ENCODE measurements at places on chromosomes 11 and 22.
A peak's percentile ranks its signal among the peaks of the same experiment; 100 is the strongest.

- peak; percentile 55 for DNase-seq
Measured at GRCh38 chr11:61890529-61891330, 615 bp downstream of the FADS3 start.

GRCh38 chr22:28064920-28065319 is 145.9 kb upstream of the PITPNB start:
- no peak for DNase-seq

DNA sequence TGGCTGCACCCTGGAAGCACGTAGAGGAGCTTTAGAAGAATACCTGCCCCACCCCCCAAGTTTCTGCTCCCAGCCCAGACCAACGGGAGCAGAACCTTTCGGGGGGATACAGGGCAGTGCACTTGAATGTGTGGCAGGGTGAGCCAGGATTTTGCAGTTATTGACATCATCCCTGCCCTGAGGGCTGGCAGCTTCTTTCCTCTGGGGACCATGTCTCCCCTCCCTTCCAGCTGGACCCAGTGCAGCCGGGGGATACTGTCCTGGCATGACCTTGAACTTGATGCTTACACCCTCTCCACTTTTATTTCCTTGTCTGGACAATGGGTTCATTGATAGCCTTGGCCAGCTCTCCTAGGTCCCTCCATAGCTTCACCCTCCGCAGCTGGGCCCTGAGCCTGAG is 4.1 kb upstream of the CABP7 start:
- DNase-seq = no peak

DNA sequence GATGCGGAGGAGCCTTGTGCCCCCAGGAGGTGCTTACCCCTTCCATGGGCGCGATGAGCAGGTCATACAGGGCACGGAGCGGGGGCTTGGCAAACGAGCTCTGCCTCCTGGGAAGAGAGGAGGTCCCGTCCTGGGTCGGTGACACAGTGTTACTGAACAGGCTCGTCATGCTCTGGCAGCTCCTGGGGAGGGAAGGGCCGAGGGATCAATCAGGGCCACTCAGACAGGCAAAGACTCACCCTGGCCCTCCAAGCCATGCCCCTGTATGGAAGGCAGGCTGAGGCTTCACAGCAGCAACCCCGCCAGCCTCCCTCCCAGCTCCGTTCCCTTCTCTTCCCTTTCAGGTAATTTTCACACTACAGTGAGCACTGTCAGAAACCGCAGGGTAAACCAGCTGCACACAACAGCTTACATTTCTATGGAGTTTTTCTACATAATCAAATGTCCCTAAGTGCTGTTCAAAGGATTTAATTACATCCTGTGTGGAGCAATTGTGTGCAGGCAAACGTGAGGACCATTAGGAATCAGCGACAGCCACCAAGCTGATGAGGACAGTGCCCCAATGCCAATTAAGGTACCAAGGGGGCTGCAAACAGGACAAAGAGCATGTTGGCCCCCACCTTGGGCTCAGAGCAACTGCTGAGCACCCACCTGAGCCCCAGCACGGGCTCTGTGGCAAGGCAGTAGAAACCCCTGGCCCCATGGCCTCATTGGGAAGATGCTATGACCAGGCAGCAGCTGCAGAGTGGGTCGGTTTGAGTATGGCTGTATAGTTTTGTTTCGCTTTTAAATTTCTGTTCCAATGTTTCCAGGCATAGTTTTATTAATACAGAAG is 95.4 kb upstream of the PITPNB start:
- DNase-seq = no peak

GRCh38 chr11:31927982-31928381 is 116.9 kb upstream of the PAX6 start:
- no peak for DNase-seq

DNA sequence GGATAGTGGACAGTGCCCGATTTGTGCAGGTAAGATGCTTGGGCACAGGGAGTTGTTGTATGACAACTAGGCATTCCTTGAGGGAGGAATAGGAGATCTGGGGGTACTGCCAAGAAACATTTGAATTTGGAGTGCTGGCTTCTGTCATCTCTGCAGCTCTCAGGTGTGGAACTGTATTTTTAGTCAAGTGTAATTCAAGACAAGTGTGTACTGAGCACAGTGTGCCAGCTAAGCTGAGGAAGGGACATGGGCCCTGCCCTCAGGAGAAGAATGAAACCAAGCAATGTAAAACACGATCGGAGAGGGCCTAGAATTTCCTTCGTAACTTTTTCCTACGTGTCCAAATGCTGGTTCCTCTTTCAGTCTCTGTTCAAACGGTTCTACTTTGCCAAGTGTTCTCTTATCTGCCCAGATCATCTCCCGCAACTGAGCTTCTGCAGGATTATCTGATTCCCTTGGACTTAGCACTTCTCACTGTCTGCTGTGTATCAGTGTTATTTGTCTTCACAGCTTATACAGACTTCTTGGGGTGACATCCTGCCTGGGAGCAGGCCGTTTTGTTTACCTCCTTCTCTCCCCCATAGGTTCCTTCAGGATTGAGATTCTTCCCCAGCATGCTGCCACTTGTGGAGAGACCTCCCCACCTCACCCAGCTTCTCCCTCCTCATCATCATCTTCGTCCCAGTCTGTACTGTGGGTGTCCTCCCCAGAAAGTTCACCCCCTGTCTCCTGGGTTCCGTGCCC is 27.6 kb downstream of the ART5 start:
- DNase-seq = peak; percentile 18

- DNase-seq = no peak
Measured at GRCh38 chr11:123742724-123743120, 1.3 kb upstream of the ZNF202 start.

- DNase-seq = no peak
Measured at GRCh38 chr11:44006917-44007361, 40.8 kb upstream of the ACCSL start.

- DNase-seq = no peak
Measured at GRCh38 chr22:44378380-44378779, 65.6 kb upstream of the SHISAL1 start.

- DNase-seq = peak; percentile 55
Measured at GRCh38 chr11:62680825-62681240, 2.0 kb upstream of the UBXN1 start.

- DNase-seq = no peak
Measured at GRCh38 chr22:46064966-46065666, 85.2 kb upstream of the PPARA start.

DNA sequence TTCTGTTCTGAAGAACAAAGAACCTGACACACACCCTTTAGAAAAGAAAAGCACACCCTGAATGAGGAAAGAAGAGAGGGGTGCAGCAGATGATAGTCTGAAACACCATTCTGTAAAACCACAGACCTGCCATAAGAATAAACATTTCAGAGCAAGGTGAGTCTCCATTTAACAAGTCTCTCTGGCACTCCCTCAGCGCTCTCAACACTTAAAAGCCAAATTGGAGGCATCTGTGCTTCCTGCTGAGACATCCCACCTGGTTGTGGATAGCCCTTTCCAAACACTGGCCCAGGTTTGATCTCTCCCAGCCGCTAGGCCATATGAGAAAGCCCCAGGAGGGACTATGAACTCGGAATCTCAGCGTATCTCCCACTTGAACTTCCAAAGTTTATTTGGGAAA is 36.3 kb downstream of the ETS1 start:
- DNase-seq = no peak

- DNase-seq = no peak
Measured at GRCh38 chr22:18970176-18970947, 34.3 kb upstream of the PRODH start.

DNA sequence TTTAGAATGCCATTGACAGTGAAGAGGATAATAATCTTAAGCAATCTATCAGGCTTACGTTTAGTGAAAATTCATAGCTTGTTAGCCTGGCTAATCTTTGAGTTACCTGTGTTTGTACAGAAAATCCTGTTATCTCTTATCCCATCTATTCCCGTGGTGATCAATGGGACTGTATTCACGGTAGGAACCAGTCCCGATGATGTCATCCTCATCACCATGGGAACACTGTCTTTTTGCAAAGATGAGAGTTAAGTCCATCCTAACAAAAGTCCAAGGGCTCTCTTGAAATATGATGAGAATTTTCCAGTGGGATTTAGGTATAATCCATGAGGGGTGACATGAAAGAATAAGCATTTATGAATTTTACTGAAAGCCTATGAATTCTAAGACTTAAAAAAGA is 762.2 kb downstream of the ETS1 start:
- DNase-seq = no peak

- DNase-seq = no peak
Measured at GRCh38 chr11:125967515-125967914, 21.7 kb downstream of the VSIG10L2 start.

GRCh38 chr11:43298397-43298796 is 13.4 kb upstream of the API5 start:
- DNase-seq = no peak

GRCh38 chr22:21937041-21937820 is 15.4 kb downstream of the PPM1F start:
- DNase-seq = peak; percentile 71

- DNase-seq = peak; percentile 58
Measured at GRCh38 chr11:267491-267994, 10.7 kb upstream of the NLRP6 start.

DNA sequence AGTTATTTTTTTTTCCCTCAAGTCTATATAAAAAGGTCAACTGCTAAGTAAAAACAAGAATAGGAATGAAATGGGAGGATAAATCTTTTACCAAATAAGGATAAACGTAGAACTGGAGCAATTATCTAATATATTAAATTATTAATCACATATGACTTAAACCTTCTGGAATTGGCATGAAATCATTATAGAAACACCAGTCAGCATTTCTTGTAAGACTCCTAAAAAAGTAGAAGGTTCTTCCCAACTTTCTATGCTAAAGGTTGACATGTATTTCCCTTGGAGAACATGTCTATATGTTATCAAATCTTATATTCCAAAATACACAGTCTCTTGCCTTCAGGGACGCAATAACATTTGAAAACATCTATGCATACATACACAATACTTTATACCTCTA is 143.2 kb downstream of the SBF2 start:
- DNase-seq = no peak

Data from inflammatory macrophage treated with lipopolysaccharide for 1 hour (primary cell).